ENCODE measurements at places on chromosomes 16 and 17.

DNA sequence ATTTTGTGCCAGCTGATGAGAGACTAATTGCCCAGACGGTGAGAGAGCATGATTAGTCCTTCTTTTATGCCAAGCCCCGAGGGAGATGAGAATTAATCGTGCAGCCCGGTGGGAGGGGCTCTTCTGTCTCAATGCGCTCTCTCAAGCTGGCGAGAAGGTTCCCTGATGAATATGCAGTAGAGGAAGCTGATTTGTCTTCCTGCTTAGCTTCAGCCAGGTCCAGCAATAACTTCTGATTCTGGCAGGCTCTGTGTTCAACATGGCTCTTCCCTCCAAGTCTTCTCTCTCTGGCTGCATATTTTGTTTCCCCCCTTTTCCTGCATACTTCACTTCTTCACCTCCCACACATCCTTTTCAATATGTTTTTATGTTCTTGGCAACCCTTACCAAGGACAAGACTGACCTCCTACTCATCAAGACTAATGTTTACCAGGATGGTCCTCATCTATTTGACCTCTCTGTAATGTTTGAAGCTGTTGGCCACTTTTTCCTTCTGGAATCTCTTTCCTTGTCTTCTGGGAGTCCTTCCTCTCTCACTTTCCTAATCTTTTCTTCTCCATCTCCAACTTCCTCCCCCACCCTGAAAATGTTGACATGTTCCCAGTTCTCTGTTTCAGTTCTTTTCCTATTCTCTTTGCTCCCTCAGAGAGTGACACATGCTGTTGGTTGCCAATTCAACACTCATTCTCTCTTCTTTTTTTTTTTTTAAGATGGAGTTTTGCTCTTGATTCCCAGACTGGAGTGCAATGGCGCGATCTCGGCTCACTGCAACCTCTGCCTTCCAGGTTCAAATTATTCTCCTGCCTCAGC is 33.1 kb downstream of the ARL4D start:
- DNase-seq: no peak

DNA sequence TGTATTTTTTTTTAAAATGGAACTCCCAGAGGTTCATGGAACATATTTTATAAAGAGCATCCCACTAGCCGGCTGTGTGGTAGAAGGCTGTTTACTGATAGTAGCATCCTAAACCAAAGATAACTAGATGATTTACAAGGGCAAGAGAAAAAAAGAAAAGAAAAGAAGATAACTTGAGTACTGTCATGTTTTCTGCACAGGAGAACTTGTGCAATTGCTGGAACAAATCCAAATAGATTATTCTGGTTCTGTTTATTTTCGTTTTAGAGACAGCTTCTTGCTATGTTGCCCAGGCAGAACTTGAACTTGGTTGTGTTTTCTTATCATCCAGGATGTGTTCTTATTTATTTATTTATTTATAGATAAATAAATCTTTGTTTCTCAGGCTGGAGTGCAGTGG is 20.9 kb upstream of the PPM1D start:
- DNase-seq: no peak

DNA sequence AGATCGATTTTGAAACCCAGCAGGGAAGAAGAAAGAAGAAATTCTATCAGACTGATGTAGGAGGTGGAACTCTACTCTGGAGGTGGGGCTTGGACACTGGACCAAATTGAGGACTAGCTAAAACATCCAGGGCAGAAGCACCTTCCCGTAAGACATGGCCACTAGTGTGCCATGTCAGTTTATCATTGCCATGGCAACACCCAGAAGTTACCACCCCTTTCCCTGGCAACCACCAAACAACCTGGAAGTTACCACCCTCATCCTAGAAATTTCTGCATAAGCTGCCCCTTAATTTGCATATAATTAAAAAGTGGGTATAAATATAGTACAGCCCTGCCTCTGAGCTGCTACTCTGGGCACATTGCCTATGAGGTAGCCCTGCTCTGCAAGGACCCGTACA is 66.7 kb downstream of the NACA2 start:
- DNase-seq: no peak

DNA sequence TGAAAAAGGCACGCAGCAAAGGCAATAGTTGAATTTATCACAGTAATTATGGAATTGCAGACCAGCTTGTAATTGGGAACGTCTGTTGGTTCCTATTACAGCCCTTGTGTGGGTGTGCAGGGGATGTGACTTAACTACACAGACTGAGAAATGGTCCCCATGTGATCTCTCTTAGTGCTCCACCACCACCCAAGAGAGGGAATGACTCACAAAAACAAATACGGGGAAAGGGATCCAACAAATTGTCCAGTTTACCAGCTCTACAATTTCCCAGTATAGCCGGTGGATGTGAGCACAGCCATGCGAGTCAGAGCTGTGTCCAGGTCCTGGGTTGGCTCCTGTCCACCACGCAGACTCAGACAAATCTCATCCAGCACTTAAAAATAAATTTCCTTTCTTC is 337.9 kb downstream of the GRIN2A start:
- DNase-seq: no peak

- DNase-seq: no peak
These were observed 216.2 kb upstream of the ASIC2 start for GRCh38 chr17:33509331-33509730.
